HS-5 (cell line): ENCODE measurements at places on chromosomes 12 and 14.

- no peak for DNase-seq
These were observed 181.9 kb downstream of the PRKCH start for GRCh38 chr14:61503167-61503801.

GRCh38 chr14:52299692-52300278 is 14.3 kb upstream of the PTGER2 start:
- DNase-seq = no peak

DNA sequence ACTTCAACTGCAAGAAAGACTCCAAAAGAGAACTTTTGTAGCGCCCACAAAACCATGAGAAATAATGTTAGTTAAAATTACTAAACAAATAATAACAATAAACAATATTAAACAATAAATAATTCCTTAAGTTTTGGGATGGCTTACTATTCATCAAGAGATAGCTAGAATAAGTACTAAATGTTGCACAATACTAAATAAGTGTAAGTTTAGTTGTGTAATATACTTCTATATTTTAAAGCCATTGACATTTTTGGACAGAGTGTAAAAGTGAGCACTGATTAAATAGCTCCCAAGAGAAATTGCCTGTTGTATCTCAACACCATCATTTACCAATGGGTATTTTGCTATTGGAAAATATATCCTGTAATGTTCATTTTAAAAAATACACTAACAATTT is 166.7 kb downstream of the ALG10 start:
- no peak for DNase-seq

GRCh38 chr12:129776977-129777667 is 126.7 kb downstream of the TMEM132D start:
- DNase-seq = no peak
